Right cardiac atrium (tissue), 5 donors: ENCODE measurements at places on chromosomes 4 and X. TPM values are rescaled to one million over a fixed set of nuclear protein-coding genes. Genes with fewer than 3 reads are reported as not detected.

- no peak for DNase-seq
Measured at GRCh38 chr4:102667001-102667400, 93.8 kb downstream of the MANBA start.

Gene ERAS
- polyA plus RNA-seq, result not detected

DNA sequence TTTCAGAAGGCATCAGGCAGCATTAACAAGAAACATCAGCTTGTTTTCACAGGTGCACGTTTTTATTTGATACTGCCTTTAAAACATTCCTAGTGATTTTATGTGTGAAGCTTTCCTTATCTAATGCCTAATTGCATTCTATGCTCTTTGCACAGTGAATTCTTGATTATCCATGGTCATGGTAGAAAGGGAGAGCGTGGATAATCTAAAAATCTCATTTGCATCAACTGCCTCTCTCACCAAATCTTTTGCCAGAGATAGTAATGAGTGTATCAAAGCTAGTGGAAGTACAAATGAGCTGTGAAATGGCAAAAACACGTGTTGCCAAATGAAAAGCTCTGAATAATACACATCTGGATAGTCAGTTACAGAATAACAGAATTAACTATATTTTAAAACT, 170.5 kb downstream of the NAA11 start:
- DNase-seq, result no peak

DNA sequence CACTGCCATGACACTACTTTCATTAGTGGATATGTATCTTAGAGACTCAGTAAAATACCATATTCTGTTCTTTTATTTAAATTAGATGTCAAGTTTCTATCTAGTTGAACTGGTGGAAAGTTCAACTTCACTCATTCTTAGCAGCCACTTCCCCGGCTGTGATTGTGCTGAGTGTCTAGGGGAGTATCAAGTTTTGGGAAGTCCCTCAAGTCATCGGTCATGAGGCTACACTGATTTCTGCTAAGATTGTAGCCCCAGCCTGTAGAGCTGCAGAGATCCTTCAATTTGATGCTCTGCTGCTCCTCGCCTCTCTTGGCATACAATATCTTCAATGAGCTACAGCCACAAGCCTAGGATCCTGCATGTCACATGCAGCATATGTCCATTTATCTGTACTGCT, 53.9 kb downstream of the DMP1 start:
- no peak for DNase-seq

GRCh38 chr4:118760092-118760491, 74.9 kb downstream of the METTL14 start:
- DNase-seq, result no peak

- no peak for DNase-seq
Measured at GRCh38 chrX:2781226-2781571, 29.4 kb downstream of the XG start.

DNA sequence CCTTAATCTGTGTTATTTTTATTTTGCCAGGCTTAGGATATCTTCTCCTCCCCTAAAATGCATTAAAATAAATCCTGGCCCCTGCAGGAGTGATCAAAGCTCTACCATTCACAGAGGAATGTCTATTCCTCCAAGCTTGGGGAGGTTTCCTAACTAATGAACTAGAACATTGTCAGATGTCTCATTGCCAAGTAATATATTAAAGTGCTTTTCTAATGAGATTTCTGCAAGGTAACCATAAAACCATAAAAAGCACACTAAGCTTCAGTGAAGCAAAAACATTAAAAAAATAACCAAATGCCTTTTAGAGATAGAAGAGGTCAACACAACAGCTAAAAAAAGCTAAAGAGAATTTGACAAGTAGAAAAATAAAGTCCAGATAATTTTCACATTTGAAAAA, 34.8 kb downstream of the IGFBP7 start:
- no peak for DNase-seq

Gene ADRA2C
- polyA plus RNA-seq, result 4.8 TPM

- DNase-seq, result no peak
Measured at GRCh38 chr4:13547485-13548041, 3.3 kb upstream of the NKX3-2 start.

Gene SHROOM3
- polyA plus RNA-seq, result 4.6 TPM

Gene USP17L13
- polyA plus RNA-seq, result not detected

DNA sequence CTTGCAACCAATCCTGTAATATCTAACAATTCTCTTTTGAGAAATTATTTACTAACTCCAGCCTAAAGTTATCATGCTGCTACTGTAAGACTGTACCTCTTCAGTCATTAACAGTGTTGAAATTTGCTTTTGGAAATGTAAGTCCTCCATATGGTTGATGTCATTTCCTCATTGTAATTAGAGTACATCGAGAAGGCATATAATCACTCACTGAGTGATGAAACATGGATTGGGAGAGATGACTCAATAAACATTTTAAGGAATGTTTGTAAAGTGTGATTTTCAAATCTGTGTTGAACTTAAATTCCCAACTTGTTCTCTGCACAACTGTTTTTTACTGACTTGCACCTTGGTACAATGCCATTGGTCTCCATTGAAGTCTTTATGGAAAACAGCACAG, 61.2 kb downstream of the HMGB2 start:
- no peak for DNase-seq

Gene PPP1R3F
- 23.5 TPM for polyA plus RNA-seq

Gene ARX
- not detected for polyA plus RNA-seq

- no peak for DNase-seq
Measured at GRCh38 chr4:53076374-53076958, 214.3 kb downstream of the RASL11B start.

- DNase-seq, result no peak
Measured at GRCh38 chr4:109655396-109655795, 47.8 kb downstream of the CASP6 start.

- no peak for DNase-seq
Measured at GRCh38 chrX:46447384-46447783, 97.8 kb downstream of the ZNF674 start.

DNA sequence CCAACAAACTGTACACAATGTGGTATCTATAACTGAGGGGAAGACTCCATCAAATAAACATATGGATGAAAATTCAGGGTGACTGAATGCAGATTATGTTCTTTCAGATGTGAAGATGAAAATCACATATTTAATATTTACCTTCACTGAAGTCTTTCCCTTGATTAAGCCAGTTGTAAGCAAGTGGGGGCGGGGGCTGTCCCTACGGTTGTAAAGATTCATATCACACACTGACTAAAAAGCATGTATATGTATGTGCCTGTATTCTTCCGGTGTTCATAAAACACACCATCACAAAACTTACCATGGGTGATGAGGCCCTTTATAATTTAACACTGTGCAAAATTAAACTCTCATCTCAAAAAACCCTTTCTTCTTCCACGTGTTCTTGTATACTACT, 1.3 kb downstream of the TAB3 start:
- DNase-seq, result no peak

DNA sequence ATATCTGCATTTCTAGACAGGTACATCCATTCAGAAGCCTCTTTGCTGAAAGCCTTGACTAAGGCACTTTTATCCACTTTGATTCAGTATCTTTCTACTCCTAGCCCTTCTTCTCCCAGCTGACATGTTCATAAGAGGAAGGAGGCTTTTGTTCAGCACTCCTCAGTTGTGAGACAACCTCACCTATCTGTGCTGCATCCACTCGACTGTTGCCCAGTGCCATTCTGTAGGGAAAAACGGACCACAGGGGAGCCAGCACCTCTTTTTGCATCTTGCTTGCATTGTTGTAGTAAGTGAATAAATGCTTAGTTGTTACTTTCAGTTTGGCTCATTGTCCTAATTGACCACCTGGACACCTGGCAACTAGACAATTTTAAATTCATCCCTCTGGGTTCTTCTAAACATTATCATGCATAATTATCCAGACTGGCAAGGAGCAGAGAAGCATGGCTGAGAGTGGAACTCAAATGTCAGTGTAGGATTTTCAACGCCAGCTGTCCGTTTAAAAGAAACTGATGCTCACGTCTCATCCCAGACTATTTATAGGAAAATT, 83.8 kb upstream of the BOD1L1 start:
- no peak for DNase-seq

DNA sequence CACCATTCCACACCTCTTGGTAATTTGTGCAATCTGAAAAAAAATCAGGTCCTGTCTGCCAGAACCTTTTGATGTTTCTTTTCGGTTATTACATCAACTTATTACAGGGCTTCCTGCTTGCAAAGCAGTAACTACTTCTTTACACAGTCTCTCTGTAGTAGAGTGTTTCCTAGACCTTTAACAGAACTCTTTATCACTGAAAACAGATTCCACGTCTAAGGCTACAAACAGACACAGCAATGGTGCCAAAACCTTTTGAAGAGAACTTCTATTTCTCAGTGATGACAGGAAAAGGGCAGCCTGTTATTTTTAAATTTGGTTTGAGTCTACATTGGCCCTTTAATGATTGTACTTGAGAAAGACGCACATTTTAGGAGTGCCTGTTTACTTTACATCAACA, 713.5 kb upstream of the GRID2 start:
- no peak for DNase-seq

DNA sequence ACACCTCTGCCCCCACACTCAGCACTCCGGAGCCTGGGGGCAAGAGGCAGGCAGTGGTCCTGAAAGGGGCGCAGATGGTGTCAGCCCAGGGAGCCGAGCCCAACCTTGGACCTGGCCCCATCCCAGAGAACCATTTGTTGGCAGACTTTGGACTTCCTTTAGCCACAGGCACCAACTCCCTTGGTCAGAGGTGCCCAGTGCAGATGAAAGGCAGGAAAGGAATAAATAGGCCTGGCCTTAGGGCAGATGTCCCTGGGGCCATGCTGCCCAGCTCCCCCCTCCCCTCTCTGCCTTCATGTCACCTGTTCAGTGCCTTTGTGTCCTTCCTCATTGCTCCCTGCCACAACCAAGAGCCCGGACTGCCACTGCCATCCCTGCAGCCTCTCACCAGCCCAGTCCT, 52.8 kb downstream of the SEL1L3 start:
- no peak for DNase-seq

- peak; percentile 14 for DNase-seq
Measured at GRCh38 chrX:25523574-25524540, 508.1 kb upstream of the ARX start.

Gene XPNPEP2
- 1.3 TPM for polyA plus RNA-seq

Gene GPRASP1
- 9.9 TPM for polyA plus RNA-seq

Gene F11
- polyA plus RNA-seq, result not detected

- no peak for DNase-seq
Measured at GRCh38 chr4:4247696-4248028, 361 bp downstream of the TMEM128 start.

DNA sequence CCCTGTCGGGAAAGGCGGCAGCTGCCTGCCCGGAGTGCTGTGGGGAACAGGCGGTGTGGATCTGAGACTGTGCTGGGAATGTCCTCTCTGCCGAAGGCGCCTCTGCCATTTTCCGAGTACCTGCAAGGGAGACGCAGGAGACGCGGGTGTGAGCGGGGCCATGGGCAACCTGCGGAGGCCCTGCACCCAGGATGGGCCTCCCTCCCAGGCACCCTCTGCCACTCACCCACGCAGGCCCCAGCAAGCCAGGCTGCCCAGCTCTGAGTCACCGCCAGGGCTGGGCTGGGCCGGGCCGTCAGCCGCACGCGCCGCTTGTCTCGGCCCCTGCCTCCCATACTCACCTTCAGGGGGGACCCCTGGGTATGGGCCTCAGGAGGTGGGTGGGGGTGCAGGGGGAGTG, 3.5 kb upstream of the FGFR3 start:
- DNase-seq, result no peak

DNA sequence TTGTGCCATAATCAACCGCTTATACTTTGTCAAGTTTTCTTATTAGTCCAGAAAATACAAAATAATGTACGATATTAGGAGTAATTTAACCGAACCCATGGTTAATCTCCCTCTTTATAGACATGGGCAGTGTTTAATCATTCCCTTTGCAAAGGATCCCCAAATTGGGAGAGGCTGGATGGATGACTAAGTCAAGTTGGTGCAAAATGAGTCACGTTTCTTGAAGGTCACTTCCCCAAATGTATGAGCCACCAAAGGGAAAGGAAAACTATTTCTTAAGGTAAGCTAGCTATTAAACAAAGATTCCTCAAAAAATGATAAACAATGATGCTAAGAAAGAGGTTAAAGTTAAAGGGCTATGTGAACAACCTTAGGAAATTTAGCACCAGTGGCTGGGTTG, 17.5 kb downstream of the MAML3 start:
- DNase-seq, result no peak

DNA sequence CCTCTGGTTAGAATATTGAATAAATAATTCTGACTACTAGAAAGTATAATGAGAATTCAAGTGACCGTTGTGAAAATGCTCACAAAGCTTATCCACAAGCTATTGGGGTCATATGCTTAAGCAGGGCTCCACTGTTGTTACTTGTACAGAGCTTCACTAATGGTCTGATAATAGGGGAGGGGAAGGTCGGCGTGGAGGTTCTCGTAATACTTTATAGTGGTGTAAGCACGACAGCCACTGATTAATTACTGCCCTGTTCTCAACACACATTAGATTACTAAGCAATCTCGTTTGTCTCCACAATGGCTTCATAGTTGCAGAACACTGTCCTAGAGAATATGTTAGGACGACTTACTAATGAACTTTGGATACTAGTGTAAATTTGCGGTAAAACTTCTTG, 11.6 kb downstream of the UNC5C start:
- no peak for DNase-seq

DNA sequence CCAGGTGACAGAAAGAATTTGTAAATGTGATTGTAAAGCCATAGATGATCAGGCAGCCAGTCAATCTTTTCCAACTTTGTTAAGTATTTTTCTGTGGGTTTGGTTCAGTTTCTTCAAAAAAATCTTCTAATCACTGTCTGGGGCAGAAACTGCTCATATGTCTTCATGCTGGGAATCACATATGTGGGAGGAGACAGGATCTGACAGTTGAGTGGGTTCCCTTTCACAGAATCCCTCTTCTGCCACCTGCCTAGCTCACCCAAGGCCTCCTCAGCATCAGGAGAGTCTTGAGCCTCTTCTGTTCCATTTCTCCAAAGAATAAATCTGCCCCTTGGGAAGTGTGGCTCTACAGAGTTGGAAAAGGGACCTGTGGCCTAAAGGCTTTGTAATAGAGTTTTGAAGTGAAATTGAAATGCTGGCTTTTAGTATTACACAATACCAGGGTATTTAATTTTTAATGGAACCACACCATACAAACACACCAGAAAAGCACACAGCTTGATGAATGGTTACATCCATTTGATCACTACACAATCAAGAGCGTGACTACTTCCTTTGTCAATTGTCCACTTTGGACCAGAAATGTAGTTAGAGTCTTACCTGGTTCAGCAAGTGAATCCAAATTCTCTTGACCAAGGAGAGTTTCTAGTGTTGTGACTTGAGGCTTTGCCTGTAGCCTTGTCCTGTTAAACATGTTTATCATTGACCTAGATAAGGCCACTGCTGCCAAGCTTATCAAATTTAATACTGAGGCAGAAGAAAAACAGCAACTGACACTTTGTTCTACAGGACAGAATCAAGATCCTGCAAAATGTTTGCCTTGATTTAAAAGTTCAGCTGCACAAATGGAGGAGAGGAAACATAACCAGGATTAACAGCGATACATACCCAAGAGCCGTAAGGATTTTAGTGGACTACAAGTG, 20.4 kb downstream of the MSMO1 start:
- DNase-seq, result no peak

Gene SCD5
- polyA plus RNA-seq, result 6.0 TPM

DNA sequence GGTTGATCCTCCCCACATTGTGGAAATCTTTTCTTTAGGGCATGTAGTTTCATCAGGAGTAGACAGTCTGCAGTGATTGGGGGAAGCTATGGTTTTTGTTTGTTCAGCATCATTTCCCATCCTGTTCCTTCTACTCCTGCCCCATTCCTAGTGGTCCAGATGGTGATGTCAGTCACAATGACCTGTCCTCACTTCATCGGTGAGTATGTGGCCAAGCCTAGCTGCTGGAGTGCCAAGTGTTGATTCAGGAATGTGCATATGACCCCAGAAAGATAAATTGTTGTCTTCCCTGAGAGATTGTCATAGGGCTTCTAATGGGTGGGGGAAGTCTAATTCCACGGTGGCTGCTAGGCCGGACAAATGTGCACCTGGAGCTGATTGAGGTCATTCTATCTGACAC, 130.6 kb upstream of the FAT1 start:
- DNase-seq, result no peak
